CD4-positive, alpha-beta T cell treated with Interleukin-10 for 1 hour (primary cell): ENCODE measurements at places on chromosomes 1 and 21.

DNA sequence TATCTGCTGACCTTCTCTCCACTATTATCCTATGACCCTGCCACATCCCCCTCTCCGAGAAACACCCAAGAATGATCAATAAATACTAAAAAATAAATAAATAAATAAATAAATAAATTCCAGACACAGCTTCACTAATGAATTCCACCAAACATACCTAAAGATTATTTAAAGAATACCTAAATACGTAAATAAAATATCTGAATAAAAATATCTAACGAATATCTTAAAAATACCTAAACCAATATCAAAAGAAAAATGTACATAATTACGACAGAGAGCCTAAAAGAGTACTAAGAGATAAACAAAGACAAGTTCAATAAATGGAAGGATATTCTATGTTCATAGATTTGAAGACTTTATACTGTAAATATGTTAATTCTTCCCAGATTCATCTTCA, 132.5 kb downstream of the FAF1 start:
- no peak for DNase-seq

- DNase-seq, result no peak
Observed at GRCh38 chr1:10078494-10078893, 45.7 kb downstream of the UBE4B start.

GRCh38 chr1:113046569-113046968, 26.4 kb upstream of the LRIG2 start:
- DNase-seq, result peak; percentile 46

- DNase-seq, result peak; percentile 35
Observed at GRCh38 chr21:25638660-25639550, at the start of gene JAM2. Gene JAM2, plus strand, starts transcription at chr21:25639258. Its CDS starts 564 bp downstream, at chr21:25639822.

- DNase-seq, result no peak
Observed at GRCh38 chr1:196449460-196449859, 158.8 kb downstream of the KCNT2 start.

DNA sequence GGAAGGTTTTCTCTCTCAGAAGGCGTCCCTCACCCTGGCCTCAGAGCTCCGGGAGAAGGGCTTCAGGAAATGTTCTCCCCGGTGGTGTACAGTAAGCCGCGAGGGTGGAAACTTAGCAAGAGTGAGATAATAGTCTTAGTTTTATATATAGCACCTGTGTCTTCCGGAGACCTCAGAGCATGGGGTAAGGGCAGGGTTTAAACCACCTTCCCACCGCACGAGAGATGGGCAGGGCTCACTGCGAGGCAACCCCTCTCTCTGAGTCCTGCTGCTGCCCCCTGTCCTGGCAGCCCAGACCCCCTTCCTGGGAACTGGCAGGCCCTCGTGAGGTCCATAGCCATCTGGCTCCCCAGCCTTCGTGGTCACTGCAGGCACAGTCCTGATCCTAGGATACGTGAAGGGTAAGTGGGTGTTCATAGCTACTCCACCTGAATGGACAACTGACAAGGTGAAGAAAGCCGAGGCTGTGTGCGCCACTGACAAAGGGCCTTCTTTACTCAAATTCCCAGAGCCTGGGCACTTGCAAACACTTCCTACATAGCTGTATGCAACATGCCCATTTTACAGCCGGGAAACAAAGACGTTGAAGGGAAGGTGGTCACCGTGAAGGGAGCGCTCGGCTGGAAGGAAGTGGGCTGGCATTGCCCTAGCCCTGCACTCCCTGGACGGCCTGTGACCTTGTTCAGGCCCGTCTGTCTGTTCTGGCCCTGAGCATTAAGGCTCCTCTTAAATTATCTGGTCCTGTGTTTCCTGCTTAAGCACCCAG, 26.9 kb downstream of the ITPKB start:
- DNase-seq, result peak; percentile 63

DNA sequence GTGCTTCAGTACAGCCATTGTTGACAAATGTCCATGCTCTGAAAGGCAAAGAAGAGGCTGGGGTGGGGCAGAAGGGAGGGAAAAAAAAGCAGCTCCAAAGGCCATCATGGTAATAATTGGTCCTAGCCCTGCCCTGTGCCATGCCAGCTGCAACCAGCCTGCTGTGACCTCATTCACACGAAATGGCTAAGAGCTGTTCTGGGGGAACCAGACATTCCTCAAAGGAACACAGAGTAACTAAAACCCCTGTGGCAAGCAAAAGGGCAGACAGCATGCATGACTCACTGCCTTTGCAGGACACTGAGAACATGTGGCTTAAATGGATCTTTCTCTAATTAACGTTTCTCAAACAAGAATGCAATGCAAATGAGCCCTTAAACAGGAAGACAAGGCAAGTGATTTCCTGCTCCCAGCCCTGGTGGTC, 42.3 kb downstream of the STYXL2 start:
- no peak for DNase-seq

DNA sequence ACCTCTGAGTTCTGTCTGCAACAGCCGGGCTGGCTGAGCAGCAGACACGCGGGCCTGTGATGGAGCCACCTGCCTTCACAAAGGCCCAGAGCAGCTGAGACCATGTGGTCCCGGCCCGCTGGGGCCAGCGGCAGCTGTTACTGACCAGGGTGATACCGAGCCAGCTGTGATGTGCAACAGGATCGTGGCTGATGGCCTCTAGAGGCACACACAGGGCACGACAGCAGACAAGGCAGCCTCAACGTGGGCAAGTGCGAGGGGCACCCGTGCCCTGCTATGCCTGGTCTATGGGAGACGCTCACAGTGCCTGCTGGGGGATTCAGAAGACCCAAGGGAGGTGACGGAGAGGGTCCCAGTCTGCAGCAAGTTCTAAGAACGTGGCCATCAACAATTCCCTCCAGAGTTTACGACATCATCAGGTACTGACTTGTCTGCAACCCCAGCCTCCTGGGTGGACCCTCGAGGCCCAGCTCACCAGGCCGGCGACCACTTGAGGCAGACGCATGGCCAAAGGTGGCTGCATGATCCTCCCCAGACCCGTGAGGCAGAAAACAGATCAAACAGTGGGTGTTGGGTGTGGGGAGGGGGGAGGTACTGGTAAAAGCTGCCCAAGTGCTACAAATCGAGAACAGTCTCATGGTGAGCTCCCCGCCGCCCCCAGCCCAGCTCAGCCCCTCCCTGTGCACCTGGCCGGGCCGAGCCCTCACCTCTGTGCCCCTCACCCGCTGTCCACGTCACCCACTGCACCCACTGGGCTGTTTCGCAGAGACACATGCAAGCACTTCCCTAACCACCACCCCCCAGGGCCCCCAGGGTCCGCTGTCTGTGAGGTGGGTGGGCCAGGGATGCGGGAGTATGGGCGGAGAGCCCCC, 6.0 kb downstream of the POFUT2 start:
- DNase-seq, result no peak

DNA sequence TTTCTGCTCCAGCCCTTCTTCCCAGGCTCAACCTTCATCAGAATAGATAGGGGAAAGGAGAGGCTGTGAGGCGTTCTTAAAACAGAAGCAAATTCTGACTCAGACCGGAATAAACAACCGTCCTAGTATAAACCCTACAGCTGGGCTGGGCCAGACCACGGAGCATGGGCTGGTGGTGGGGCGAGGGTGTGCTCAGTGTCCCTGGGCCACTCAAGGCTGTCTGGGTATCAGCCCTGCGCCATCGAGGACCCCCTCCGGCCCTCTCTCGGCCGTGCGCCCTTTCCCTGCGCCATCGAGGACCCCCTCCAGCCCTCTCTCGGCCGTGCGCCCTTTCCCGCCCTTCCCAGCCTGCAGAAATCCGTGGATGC, 36.0 kb downstream of the CAPN2 start:
- no peak for DNase-seq

DNA sequence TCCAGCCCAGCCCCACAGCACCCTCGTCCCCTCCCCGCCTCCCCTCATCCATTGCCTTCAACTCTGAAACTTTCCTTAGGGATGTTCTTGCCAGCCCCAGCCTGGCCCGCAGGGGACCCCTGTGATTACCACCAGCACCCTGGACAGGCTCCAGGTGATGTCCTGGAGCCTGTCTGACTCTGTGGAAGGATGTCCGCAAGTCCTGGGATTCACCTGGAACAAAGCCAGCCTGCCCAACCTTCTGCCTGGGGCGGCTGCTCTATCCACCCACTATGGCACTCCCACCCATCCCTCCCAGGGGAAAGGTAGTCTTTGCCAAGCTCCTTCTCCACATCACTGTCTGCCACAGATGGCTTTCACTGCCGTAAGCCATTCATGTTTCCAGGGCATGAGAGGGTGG, 24.4 kb upstream of the PTPRF start:
- no peak for DNase-seq

DNA sequence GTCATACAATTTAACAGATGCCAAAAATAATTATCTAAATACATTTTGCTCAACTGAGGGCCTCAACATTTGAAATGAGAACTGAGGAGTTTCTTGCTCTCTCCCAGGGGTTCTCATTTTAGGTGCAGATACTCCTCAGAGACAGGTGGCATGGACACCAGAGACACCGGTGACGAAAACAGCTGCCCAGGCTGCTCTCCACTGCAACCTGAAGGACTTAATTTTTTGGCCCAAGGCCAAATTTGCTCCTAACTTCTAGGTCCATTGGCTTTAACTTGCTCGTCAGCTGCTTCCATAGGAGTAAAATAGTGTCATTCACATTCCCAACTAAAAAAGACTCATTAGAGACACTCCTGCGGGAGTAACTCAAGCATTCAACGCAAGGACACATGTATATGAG, 87.0 kb downstream of the NRIP1 start:
- no peak for DNase-seq

GRCh38 chr21:34135330-34135729, 62.0 kb downstream of the MRPS6 start:
- no peak for DNase-seq

GRCh38 chr1:234972411-234973191, 156.0 kb downstream of the TOMM20 start:
- peak; percentile 50 for DNase-seq

GRCh38 chr1:14945132-14946010, 208.2 kb upstream of the TMEM51 start:
- DNase-seq, result no peak

DNA sequence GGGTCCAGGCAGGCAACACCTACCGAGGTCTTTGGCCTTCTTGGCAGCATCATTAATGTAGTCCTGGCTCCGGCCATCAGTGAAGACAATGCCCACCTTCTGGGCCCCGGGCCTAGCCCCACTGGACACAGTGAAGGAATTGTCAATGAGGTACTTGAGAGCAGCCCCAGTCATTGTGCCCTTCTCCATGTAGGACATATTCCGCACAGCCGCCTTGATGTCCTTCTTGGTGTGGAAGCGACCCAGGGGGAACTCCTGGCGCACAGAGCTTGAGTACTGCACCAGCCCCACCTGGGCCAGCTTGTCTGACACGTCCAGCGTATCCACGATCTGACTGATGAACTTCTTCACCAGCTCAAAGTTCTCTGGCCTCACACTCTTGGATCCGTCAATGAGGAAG, 7.5 kb downstream of the MATN1 start:
- no peak for DNase-seq

DNA sequence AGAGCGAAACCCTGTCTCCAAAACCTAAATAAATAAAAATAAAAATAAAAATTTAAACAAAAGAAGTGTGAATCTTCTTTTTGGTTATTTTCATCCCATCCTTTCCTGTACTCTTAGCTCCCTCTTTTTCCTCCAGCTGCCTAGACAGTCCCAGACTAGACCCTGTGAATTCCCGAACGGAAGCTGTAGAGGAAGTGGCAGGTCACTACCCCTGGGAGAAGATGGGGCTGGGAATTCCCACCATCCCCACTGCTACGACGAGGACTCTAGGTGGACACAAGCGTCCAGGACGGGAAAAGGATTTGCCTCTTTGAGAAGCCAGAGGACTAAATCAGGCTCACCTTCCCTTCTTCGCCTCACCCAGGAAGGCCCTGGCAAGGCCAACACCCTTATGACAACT, 12.6 kb downstream of the RHBDL2 start:
- DNase-seq, result no peak

- DNase-seq, result peak; percentile 71
Observed at GRCh38 chr1:5389101-5389885, 602.9 kb downstream of the NPHP4 start.

DNA sequence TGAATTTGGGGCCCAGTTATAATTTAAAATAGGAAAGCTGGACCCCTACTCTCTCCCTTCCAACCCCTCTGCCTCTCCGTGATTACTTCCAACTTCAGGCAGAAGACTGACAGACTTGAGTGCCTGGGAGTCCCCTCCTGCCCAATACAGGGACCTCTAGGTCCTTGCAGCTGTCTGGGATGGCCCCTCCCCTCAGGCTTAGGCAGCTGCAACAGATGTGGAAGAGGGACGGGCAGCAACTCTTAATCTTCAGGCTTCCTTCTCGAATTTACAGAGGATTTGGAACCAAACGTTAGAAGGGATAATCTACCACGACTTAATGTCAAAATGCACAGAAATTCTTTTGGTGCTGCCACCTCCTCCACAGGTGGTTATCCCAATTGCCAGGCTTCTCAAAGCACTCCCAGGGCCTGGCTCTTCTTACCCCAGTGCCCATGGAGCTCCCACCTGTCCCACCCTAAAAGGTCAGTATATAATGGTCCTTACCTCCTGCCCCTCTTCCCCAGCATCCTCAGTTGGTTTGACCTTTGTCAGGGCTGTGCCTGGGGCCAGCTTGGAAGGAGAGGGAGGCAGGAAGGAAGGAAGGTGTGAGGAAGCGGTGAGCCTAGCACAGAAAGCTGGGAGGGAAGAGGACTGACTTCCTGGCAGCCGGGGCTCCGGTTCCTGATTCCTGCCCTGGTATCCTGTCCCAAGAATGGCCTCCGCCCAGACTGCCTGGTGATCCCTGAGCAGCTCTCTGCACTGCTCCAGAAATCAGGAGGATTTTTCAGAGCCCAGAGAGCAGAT, 2.8 kb downstream of the PEA15 start:
- DNase-seq, result no peak

DNA sequence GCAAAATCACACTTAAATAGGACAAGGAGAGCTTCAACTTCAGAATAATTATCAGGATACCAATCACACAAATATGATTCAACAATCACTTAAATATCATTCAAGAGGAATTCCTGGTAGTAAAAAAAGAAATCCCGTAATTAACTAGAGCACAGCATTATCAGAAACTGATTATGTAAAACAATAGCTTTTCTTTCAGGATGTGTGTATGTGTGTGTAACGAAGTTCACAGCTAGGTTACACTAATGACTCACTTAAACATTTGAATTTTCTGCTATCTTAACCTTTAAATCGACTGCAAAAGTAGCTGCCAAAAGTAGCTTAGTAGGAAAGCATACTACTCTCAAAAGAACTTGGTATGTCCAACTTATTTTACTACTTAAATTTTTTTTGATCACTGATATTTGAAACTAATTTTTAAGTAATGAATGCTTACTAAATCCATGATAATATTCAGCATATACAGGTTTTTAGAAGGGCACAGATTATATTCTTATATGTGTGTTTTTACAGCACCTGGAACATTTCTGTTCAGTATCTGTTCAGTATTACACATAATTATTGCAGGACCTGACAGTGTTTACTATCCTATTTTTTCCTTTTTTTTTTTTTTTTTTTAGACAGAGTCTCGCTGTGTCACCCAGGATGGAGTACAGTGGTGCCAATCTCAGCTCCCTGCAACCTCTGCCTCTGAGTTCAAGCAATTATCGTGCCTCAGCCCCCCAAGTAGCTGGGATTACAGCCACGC, 4.2 kb downstream of the RERE start:
- no peak for DNase-seq

GRCh38 chr1:151501474-151501873, 9.7 kb upstream of the CGN start:
- no peak for DNase-seq

- no peak for DNase-seq
Observed at GRCh38 chr1:39733161-39733560, 5.5 kb upstream of the PPIE start.

- DNase-seq, result no peak
Observed at GRCh38 chr1:100683448-100684349, 35.8 kb upstream of the VCAM1 start.

GRCh38 chr1:168970926-168971659, 135.4 kb upstream of the ATP1B1 start:
- no peak for DNase-seq

GRCh38 chr1:115428676-115429075, 90.6 kb upstream of the NGF start:
- DNase-seq, result no peak
